Fibroblast of mammary gland (primary cell): ENCODE measurements at places on chromosomes 11 and 22.
A peak's percentile ranks its signal among the peaks of the same experiment; 100 is the strongest.

DNA sequence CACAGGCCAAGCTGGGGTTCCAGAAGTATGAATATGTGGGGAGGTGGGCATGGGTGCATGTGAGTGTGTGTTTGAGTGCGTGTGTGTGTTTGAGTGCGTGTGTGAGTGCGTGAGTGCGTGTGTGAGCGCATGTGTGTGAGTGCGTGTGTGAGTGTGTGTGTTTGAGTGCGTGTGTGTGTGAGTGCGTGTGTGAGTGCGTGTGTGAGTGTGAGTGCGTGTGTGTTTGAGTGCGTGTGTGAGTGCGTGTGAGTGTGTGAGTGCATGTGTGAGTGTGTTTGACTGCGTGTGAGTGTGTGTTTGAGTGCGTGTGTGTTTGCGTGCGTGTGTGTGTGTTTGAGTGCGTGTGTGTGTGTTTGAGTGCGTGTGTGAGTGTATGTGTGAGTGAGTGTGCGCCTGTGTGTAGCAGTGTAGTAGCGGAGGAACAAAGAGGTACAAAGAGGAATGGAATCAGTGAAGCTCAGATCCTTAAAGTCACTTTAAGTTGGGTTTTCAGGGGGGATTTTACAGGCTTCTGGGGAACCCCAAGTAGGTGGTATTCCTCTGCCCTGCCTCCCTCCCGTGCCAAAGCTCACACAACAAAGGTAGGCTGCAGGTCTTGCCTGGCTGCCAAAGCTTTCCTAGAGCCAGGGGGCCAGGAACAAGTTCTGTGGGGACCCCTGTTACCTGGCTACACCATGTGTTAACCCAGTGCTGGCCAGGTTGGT lies 137.1 kb downstream of the KIRREL3 start:
- DNase-seq, result no peak

GRCh38 chr11:108319541-108320145 lies 96.8 kb downstream of the ATM start:
- peak; percentile 7 for DNase-seq

GRCh38 chr11:613369-613968 lies 2.3 kb downstream of the IRF7 start:
- peak; percentile 34 for DNase-seq

- DNase-seq, result peak; percentile 69
Observed at GRCh38 chr11:84398017-84398626, 1112.0 kb upstream of the CCDC90B start.

DNA sequence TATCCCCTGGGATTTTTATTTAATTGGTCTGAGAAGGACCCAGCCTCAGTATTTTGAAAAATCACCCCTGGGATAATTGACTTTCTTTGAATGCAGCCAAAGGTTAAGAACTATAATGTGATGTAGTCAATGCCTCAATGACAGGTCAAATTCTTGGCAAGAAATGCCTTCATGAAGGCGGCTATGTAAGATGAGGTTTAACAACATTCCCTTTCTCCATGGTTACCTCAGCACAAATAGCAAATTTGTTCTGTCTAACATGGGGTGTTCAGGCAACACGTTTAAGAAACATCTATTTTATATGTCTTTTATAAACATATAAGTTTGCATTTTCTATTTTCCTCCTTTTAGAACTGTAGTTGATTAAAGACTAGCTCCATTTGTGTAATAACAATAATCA lies 5.3 kb downstream of the SLN start:
- peak; percentile 28 for DNase-seq

DNA sequence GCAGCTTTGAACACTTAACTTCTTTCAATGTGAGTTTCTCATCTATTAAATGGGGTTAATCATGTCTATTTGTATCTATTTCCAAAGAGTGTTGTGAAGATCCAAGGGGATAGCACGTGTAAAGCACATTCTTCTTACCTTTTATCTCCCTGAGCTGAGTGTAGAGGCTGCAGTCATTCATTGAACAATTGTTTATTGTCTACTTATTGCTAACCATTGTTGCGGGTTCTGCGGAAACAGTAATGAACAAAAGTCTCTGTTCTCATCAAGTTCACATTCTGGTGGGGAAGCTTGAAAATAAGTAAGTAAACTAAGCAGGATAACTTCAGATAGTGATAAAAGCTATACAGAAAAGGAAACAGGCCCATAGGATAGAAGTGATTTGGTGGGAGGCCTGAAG lies 27.4 kb upstream of the PLET1 start:
- no peak for DNase-seq

DNA sequence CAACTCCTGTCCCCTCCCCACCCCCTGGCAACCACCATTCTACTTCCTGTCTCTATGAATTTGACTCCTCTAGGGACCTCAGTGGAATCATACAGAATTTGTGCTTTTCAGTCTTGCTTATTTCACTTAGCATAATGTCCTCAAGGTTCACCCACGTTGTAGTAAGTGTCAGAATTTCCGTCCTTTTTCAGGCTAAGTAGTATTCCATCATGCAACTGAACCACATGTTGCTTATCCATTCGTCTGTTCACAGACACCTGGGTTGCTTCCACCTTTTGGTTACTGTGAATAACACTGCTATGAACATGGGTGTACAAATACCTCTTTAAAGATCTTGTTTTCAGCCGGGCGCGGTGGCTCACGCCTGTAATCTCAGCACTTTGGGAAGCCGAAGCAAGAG lies 16.5 kb downstream of the CELSR1 start:
- DNase-seq, result no peak

GRCh38 chr11:21564095-21564494 lies 628.8 kb upstream of the ANO5 start:
- DNase-seq, result no peak

DNA sequence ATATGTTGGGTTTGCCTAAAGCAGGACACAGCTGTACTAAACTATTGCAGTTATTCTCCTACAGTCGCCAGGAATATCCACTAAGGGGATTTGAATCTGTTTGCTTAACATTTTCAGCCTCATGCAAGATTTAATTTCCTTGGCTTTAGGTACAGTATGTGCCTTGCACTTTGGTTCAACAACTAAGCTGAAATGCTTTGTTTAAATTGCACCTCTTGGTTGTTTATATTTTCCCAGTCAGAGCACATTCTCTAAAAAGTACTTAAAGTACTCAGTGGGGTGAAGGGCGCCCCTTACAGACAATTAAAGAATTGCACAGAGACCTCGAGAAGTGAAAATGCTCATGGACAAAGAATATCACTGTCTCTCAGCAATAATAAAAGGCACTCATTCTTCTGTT lies 107.8 kb upstream of the MTNR1B start:
- no peak for DNase-seq

- DNase-seq, result no peak
Observed at GRCh38 chr11:48900131-48900800, 83.4 kb downstream of the TRIM51G start.

GRCh38 chr11:128330203-128330602 lies 257.2 kb downstream of the ETS1 start:
- DNase-seq, result no peak

DNA sequence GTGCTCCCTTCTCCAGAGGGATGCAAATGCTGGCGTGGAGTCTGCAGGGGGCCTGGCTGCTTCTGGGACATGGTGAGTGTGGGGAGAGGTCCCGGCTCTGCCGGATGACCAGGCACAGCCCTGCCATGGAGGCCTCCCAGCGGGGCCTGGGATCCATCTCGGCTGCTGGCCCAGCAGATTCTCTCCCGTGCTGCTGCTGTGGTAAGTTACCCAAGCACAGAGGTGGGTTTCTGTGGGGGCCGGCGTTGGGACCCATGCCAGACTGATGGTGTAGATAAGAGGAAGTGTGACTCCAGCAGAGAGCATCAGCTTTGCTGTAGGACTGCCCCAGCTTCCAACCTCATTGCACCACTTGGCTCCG lies 147.5 kb upstream of the B3GAT1 start:
- DNase-seq, result no peak
